ENCODE measurements at places on chromosomes 4 and X.

- no peak for DNase-seq
Measured at GRCh38 chr4:186932631-186933187, 209.1 kb upstream of the FAT1 start.

DNA sequence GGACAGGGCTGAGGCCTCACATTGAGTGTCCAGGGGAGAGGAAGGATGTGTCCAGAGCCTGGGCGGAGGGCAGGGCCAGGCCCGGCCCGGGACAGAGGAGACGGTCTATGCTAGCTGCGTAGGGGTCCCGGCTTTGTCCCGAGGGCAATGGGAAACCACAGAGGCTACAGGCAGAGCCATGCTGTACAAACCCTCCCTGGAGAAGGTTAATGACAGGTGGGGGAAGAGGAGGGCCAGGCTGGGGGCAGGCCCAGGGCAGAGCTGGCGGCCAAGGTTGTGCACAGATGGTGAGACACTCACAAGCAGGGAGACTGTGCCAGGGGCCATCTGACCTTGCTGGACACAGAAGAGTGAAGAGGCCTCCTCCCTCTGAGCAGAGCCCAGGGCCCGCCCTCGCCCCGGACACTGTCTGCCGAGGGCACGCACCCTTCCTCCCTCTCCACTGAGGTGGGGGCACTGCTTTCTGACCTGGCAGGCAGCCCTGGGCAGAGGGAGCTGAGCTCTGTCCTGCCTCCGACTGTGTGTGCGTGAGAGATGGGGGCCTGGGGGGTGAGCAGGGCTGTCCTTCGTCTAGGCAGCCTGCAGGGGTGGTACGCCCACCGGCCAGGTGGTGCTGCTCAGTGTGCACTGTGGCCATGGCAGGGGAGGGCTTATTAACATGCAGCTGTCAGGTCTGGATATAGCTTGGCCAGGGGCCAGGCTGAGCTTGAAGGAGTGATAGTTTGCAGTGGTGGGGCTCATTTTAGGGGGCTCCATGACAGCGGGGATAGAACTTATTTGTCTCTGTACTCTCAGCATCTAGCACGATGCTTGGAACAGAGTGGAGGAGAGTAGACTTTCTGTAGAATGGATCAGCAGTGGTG is 75.7 kb upstream of the LRPAP1 start:
- DNase-seq: no peak

DNA sequence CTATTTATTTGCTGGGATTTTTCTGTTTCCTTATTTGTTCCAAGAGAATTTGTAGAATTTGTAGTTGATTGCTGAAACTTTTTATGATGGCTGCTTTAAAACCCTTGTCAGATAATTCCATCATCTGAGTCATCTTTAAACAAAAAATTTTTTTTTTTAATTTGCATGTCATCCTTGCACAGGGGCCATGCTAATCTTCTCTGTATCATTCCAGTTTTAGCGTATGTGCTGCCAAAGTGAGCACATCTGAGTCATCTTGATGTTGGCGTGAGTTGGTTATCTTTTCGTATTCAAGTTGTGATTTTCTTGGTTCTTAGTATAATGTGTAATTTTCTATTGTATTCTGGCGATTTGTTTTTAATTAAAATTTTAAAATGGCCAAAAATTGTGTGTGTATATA is 18.7 kb upstream of the ZNF157 start:
- no peak for DNase-seq

DNA sequence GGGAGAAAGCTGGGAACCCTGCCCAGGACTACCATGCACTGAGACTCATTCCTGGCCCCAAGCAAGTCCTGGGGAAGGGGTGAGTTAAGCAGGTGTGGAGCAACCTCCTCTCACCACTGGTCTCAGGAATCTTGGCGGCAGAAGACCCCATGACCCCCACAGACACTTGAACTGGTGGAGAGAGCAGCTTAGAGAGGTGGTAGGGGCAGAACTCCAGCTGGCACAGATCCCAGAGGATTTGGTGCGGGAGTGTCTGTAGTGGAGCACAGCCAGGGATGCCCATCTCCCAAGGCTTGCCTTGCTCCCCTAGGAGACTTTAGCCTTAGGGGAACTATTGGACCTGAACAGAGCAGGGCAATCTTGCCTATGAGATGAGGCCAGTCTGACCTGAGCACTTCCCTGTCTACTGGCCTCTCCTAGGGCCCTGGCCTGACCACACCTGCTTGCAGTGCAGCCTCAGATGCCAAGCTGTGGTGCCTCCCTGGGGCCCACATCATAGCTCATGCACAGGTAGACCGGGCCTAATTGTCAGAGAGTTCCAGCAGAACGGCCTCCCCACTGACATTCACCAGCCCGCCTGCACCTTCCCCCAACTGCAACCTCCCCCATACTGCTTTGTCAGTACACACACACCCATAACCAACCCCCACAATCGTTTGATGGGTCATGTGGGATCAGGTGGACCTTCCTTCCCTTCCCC is 78.0 kb downstream of the NAA11 start:
- DNase-seq: no peak

DNA sequence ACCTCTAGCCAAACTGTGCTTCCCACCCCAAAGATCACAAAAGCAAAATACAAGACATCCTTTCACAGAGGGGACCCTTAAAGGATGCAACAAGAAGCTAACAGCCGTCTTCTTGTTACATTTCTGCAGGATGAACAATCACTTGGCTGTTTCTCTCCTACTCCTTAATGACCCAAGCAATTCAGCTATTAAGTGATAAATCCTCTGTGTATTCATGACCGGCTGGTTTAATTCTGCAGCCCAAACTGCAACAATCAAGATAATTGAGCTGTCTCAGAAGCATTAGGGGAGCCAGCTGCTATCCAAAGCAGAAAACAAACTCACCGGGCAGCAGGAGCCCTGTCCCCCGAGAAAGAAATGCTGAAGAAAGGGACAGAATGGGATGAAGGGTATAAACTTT is 85.9 kb upstream of the ACSL4 start:
- DNase-seq: no peak

GRCh38 chr4:78145622-78146021 is 88.5 kb downstream of the FRAS1 start:
- no peak for DNase-seq

GRCh38 chr4:17397611-17398010 is 114.3 kb downstream of the QDPR start:
- no peak for DNase-seq

- DNase-seq: no peak
Measured at GRCh38 chr4:147581606-147582350, 35.4 kb upstream of the TMEM184C start.

DNA sequence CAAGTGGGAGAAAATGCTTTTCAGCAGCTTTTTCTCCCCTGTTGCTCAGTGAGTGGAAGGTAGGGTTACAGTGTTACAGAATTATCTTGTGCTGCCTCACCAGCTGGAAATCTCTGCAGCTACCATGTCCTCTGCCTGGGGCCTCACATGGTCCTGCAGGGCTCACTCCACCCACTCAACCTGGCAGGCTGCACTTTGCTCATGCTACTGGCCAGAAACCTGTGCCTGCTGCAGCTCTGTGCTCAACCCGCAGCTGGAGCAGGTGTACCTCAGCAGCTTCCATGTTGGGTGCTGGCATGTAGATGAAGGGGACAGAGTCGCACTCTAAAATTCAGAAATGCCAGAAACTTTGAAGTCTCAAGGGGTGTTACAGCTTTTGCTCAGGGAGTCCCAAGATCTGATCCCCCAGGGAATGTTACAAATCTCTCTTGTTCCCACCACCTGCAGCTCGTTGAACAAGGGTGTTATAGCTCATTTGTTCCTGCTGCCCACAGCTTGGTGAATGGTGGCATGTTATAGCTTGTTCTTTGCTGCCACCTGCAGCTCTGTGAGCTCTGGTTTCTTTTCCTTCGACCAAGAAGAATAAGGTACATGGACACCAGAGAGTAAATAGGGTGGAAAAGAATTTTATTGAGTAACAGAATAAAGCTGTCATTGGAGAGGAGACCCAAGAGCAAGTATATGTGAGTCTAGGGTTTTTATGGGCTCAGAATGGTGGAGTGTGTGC is 845.8 kb downstream of the TECRL start:
- no peak for DNase-seq

DNA sequence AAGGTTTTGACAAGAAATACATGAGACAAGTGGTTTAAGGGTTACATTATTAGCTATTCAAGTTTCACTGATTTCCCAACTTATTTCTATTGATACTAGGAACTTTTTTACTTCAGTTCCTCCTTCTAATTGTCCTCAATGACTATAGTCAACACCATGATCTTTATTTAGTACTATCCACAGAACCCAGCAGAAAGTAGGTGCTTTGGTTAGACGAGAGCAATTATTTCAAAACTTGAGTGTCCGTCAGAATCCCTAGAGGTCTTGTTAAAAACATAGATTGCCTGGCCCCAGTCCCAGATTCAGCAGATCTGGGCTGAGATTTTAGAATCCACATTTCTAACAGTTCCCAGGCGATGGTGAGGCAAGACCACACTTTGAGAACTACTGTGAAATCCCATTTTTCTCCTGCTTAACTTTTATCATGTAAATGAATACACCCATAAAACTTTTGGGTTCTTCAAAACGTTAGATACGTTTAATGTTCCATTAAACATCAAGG is 17.9 kb downstream of the EXOC1 start:
- no peak for DNase-seq

GRCh38 chrX:121000589-121000988 is 15.0 kb upstream of the CT47A1 start:
- DNase-seq: no peak

DNA sequence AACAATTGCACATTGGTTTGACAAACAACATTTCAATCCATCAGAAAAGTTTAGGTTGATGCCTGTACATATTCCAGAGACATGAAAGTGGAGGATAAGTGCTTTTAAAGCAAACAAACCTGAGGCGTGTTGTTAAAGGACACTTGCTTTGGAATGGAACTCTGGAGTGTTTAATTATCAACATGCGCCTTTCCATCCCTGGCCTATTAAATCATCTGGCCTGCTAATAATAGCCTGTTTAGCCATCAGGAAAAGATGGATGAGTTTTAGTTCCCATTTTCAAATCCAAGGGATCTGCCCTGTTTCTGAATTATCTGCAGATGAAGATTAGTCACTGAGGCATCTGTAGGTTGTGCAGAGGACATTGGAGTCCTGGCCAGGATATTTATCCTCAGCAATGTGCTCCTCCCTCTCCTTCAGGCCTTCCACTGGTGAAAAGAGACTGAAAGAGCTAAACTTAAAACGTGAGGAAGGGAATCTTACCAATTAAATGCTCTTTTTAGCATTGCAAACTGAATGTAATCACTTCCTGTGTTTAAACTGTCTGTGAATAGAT is 388.9 kb downstream of the PPARGC1A start:
- no peak for DNase-seq

- no peak for DNase-seq
Measured at GRCh38 chr4:113368056-113368455, 318.6 kb downstream of the ANK2 start.

GRCh38 chrX:78571849-78572248 is 87.3 kb downstream of the RTL3 start:
- no peak for DNase-seq

DNA sequence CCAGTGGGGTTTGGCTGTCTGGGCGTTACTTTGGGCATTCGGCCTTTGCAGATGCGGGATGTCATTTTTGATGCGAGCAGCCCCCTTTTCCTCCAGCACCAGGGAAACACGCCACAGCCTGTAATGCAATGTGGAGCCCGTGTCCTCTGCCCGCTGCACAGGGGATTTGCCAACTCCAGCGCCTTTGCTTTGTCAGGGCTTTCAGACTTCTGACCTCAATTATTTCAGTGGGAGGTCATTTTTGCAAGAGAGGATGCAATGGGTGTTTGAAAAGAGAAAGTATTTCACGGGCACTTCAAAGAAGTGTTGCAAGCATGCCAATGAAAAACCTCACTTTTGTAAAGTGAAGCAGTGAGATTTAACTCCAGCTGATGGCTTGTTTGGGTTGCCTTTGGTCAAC is 11.5 kb downstream of the CLCN4 start:
- DNase-seq: no peak

GRCh38 chrX:77160301-77160700 is 286.9 kb upstream of the FGF16 start:
- DNase-seq: no peak

GRCh38 chrX:63428348-63428747 is 77.2 kb upstream of the SPIN4 start:
- no peak for DNase-seq

DNA sequence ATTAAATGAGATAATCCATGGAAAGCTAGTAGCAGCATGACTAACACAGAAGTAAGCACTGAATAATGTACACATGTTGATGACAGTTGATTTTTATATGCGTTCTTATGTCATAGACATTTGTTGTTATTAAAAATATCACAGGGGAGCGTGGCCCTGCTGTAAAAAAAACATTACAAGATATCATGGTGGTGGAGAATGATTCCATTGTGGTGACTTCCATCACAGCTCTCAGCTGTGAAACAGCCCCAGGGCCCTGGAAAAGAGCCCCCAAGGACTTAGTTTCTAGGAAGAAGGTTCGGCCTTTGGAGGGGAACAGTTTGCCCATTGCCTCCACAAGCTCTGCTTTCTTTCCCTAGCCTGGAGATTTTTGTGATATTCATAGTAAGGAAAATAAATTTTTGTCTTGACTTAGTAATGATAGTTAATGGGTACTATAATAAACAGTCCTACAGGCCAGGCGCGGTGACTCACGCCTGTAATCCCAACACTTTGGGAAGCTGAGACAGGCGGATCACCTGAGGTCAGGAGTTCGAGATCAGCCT is 49.9 kb downstream of the FAM114A1 start:
- no peak for DNase-seq

- no peak for DNase-seq
Measured at GRCh38 chr4:22514481-22514880, 1.4 kb downstream of the ADGRA3 start.

DNA sequence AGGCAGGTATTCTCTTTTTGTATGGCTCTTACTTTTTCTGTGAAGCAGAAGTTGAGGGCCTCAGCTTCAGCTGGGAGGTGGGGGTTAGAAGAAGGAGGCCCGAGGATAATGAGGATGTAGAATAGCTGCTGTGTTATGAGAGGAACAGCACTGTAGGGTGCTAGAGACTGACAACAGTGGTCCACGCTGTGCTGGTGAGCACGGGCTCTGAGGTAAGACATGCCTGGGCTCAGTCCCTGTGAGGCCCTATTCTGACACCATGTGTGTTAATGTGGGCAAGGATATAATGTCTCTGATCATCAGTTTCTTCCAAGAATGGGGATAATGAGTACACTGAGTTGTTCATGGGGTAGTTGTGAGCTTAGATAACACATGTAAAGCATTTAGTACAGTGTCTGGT is 55.3 kb upstream of the SFRP2 start:
- no peak for DNase-seq

GRCh38 chrX:127390316-127390715 is 570.8 kb downstream of the PRR32 start:
- no peak for DNase-seq

All from DMS79 (cell line).